ENCODE measurements at places on chromosomes 5 and 9.

GRCh38 chr5:147174671-147175265 is 60.1 kb upstream of the STK32A start:
- no peak for DNase-seq

- no peak for DNase-seq
These were observed 182.6 kb upstream of the GLRA1 start for GRCh38 chr5:152107220-152107619.

- no peak for DNase-seq
These were observed 247.5 kb downstream of the ARRDC3 start for GRCh38 chr5:91135475-91136248.

- DNase-seq: no peak
These were observed 78.9 kb downstream of the ALDH7A1 start for GRCh38 chr5:126516133-126516532.

GRCh38 chr9:706073-706472 is 135.4 kb upstream of the DMRT1 start:
- DNase-seq: no peak

- DNase-seq: no peak
These were observed 58.0 kb downstream of the RCL1 start for GRCh38 chr9:4850603-4851310.

DNA sequence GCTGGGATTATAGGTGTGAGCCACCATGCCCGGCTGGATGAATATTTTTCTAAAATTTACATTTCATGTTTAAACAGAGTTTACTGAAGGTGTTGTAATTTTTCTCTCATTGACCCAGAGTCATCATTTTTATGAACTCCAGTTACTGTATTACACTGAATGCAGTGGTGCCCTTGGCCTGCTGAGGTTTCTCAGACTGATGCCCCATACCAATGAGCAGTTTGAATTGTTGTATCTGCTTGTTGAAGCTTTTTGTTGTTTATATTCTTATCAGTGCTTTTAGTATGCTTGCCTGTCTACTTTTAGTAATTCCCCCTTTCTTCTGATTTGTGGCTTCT is 29.9 kb downstream of the NFX1 start:
- no peak for DNase-seq

GRCh38 chr9:76658510-76659231 is 105.6 kb upstream of the PCA3 start:
- DNase-seq: peak; percentile 59

- DNase-seq: no peak
These were observed 49.1 kb downstream of the NXNL2 start for GRCh38 chr9:88583901-88584596.

GRCh38 chr9:124349675-124350493 is 65.4 kb downstream of the PSMB7 start:
- peak; percentile 30 for DNase-seq

- DNase-seq: no peak
These were observed 249.5 kb upstream of the PTGER4 start for GRCh38 chr5:40430101-40430710.

DNA sequence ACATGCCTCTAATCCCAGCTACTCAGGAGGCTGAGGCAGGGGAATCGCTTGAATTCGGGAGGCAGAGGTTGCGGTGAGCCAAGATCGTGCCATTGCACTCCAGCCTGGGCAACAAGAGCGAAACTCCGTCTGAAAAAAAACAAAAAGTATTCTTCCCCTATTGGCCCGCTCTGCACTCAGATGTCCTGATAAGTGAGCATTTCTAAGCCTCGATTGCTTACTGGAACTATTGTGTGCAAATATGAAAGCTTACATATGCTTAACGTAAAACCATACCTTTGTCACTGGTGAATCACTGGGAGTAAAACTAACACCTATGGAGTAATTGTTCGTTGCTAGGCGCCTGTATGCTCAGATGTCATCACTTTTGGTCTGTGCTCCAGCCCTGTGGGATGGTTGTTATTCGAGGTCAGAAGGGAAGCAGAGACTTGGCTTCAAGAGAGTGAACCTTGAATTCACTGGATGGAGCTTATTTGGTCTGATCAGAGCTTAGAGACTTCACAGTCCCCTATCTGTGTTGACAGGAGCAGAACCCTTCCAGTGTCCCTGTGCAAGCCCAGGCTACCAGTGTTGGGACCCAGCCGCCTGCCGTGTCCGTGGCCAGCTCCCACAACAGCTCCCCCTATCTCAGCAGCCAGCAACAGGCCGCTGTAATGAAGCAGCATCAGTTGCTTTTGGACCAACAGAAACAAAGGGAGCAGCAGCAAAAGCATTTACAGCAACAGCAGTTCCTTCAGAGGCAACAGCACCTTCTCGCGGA is 25.3 kb upstream of the LTC4S start:
- DNase-seq: no peak

- DNase-seq: no peak
These were observed 152.8 kb downstream of the YIPF5 start for GRCh38 chr5:144017631-144018030.

- no peak for DNase-seq
These were observed 217.6 kb downstream of the ZNF608 start for GRCh38 chr5:124528838-124529237.

- no peak for DNase-seq
These were observed 23.9 kb upstream of the SMAD5 start for GRCh38 chr5:136108766-136109165.

GRCh38 chr5:150352244-150353031 is 5.1 kb upstream of the TCOF1 start:
- no peak for DNase-seq

DNA sequence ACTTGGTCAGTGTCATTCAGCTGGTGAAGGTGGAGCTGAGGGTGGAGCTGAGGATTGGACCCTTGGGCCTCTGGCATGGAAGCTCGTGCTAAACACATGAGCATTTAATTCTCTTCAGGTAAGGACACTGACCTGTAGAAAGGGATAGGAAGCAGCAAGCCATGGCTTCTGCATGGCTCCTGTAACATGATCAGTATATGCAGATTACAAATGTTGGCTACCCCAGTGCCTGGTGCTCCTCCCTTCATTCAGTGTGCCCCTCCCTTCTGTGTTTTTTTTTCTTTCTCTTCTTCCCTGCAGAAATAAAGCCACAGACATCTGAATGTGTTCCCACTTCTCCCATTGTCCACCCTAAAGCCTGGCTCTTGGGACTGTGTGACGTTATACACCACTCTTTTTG is 52.9 kb downstream of the ARHGAP26 start:
- no peak for DNase-seq

DNA sequence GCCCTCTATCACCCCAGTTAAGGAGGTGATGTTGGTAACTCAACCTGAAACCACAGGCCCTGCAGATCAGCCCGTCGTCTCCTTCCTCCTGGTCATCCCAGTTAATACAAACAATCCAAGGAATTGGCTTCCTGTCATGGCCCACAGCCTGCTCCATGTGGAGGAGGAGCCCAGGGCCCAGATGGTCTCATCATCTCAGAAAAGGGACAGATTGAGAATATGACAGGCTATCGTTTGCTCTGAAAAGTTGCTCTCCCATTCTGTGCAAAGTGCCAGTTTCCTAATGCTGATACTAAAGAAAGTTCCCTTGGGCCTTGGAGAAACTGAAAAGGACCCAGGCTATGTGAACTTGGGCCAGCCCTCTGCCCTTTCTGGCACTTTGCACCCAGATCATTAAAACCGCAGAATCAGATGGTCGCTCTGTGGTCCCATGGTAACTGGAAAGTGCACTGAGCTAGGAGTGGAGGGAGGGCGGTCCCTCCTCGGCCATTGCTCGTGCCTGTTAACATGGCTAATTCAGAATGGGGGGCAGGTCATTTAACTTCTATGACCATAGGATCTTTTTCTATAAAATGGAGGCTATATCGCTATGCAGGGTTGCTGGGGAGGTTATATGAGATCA is 675 bp upstream of the SPAAR start:
- DNase-seq: no peak

DNA sequence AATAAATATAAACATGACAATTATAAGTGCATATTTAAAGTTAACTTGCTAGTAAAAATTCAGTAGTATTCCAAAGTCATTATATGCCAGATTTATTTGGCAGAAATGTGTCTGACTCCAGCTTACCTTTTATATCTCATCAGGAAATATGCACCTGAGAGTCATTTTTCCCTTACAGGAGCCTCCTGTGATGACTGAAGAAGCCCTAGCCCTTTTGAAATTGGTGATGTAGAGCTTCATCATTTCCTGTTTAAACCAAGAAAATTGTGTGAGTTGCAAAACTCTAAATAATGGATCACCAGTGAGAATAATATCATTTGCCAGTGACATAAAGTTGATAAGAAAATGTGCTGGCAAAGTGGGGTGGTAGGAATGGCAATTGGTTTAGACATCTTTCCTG is 42.1 kb upstream of the CTNND2 start:
- DNase-seq: no peak

DNA sequence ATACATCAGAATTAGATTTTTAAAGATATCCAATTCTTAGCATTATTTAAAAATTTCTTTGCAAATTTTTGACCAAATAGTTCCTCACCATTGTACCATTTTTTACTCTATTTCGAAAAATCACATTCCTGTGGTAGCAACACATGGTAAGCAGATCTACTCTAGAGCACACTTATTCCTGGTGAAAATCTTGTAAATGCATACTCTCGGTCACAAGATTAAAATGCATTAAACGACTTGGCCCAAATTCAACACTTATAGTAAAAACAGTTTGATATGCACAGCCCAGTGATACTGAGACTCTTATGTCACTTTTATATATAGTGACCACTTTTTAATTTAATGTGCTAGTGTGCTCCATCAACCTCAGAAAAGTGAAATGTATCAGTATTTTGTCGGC is 208.8 kb upstream of the TARS1 start:
- no peak for DNase-seq

GRCh38 chr9:120698766-120699165 is 15.5 kb downstream of the MEGF9 start:
- DNase-seq: no peak

- no peak for DNase-seq
These were observed 39.0 kb downstream of the SMARCA2 start for GRCh38 chr9:2053883-2054845.

DNA sequence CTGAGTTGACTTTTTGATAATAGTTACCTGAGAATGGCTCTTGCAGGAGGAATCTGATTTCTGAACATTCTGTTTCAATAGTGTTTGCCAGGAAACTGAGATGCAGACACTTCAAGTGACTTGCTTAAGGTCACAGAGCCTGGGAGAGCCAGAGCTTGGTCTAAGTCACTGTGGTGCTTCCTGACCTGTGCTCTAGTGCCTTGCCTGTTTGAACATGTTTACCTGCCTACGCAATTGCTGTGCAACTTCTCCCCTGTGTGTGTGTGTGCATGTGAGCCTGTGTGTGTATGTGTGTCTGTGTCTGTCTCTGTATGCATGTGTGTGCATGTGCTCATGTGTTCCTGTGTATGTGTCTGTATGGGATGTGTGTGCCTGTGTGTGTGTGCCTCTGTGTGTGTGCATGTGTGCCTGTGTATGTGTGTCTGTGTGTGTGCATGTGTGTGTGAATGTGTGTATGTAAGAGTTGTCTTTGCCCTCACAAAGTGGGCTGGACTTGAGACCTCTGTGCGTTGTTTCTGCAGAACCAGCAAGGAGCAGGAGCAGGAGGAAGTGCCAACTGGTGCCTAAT is 185.8 kb downstream of the GADD45G start:
- no peak for DNase-seq

DNA sequence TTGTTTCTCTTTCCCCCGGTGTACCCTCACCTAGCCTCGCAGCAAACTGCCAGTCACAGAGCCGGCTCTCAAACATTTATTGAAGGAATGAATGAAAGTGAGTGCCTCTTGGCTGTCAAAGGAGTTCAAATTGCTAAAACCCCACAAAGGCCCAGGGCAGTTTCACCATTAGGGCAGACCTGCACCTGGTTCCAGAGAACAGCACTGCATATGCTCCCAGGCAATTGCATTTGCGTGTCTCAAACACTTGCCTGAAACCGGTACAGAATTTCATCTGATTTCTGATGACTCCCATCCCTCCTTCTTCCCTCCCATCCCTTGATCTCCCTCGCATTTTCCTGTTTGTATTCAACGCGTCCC is 165.6 kb upstream of the ZNF462 start:
- no peak for DNase-seq

GRCh38 chr9:110013064-110013463 is 194.9 kb downstream of the C9orf152 start:
- no peak for DNase-seq

- no peak for DNase-seq
These were observed 142.1 kb downstream of the EPB41L4A start for GRCh38 chr5:112276991-112277390.

GRCh38 chr5:179858586-179859427 is at the start of gene MRNIP:
TSS of gene MRNIP (minus strand) at chr5:179858817. CDS start at chr5:179858796, 21 bp downstream.
- peak; percentile 98 for DNase-seq

GRCh38 chr5:113065626-113066025 is 89.0 kb downstream of the DCP2 start:
- no peak for DNase-seq

GRCh38 chr5:159730285-159730684 is 186.0 kb upstream of the ADRA1B start:
- DNase-seq: no peak

DNA sequence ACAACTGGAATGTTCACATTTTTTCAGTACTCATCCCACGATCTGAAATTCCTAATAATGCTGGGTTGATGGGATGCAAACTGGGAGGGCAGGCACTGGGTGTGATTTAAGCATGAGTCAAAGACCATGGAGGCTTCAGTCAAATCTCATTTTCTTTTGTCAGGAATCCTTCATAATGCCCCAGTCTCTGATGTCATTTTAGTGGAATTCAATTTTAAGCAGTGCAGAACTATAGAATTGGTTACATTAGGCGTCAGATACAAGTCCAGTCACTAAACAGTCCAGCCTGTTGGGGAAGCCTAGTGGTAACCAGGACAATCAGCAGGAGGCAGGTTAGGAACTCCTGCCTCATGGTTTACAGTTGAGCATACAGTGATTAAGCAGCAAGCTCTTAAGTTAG is 41.0 kb upstream of the TMEM215 start:
- DNase-seq: no peak

DNA sequence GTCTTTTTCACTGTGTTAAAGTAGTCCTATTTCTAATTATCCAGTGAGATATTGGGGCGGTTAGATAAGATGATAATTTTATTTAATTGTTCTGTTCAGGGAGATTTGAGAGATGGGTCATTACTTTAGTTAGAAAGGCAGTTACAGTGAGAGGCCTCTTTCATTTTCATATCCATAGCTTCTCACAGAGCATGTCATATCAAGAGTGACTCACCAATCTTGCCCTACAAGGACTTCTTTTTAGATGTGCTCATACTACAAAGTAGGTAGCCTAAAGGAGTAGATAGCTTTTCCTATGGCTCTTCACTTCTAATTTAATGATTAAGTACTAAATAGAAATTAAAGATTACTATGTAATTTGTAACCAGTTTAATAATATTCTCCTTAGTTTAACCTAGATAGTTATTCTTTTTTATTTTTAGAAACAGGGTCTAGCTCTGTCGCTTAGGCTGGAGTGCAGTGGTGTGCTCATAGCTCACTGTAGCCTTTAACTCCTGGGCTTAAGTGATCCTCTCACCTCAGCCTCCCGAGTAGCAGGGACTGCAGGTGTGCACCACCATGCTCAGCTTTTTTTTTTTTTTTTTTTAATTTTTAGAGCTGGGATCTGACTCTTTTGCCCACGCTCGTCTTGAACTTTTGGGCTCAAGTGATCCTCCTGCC is 71.0 kb downstream of the FER start:
- no peak for DNase-seq
